ENCODE measurements at places on chromosomes 2 and 18.

DNA sequence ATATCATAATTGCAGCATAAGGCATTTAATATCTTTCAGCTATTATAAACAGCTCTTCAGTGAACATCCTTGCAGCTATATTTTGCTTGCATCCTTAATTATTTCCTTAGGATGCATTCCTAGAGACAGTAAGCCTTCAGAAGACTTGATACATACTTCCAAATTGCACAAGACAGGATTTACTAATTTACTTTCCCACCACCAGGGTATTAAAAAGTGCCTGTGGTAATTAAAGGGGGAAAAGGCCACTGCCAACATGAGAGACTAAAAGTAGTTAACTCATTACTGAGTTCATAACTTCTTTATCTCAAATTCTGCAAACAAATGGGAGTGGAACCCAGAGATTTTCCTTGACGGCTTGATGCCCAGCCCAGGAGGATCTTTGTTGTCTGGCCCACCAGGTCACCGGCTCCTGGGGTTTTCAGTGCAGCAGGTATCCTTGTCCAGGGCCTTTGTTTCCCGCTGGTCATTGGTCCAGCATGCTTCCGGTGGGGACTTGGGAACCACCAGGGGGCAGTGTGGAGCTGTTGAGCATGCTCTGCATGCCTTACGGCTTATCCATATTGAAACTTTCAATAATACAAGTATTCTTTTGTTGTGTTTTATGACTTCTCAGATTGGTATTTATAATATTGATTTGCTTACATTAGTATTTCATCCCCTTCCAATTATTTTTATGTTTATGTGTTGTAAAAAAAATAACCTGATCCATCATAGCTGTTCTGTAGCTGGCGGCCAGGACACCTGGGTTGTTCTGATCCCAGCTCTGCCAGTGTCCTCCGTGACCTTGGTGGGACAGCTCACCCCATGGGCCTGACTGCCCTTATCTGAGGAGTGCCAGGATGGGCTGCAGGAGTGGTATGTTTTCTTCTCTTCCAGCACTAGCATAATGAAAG lies 61.4 kb downstream of the TGOLN2 start:
- DNase-seq = peak; percentile 70

DNA sequence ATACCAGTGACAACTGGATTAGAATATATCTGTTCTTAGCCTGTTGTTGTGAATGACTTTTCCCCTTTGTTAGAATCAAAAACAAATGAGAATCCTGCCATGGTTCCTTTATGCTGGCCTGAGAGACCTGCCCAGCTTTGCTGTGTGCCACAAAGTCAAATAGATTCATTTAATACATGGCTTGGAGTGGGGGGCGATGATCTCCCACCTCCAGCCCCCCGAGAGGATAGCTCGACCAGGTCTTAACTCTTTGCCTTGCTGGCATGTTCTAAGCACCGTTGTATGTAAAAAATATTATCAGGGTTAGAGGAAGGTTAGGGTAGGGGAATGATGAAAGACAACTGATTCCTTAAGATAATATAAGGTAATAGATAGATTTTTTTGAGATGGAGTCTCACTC lies 22.2 kb upstream of the DGKD start:
- no peak for DNase-seq

DNA sequence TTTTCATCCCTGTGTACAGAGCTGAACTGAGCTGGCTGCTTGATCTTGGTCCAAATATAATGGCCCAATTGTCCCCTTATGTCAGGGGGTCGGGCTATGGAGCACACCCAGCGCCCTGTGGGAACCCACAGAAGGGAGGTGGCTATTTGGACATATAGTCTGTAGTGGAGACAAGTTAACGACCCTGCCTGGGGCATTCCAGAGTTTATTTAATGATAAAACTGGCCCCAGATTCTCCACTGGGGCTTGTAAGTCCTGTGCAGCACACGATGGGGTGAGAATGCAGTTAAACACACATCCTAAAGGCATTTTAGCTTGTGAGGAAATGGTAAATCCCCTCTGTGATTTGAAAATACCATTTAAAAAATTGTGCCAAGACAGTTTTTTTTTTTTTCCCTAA lies 72.9 kb downstream of the QPCT start:
- DNase-seq = no peak

DNA sequence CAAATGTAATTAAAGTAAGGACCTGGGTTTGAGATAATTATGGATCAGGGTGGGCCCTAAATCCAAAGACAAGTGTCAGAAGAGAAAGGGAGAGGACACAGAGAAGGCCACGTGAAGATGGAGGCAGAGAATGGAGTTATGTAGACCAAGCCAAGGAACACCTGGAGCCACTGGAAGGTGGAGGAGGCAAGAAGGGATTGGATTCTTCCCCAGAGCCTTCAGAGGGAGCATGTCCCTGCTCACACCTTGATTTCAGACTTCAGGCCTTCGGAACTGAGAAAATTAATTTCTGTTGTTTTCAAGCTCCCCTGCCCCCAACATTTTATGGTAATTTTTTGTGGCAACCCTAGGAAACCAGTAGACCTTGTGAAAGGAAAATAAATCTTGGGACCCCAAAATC lies 19.6 kb downstream of the CAPN14 start:
- no peak for DNase-seq

- DNase-seq = no peak
These were observed 25.0 kb upstream of the PPM1B start for GRCh38 chr2:44143701-44144100.

GRCh38 chr2:157747695-157748370 lies 119.2 kb upstream of the ACVR1C start:
- no peak for DNase-seq

DNA sequence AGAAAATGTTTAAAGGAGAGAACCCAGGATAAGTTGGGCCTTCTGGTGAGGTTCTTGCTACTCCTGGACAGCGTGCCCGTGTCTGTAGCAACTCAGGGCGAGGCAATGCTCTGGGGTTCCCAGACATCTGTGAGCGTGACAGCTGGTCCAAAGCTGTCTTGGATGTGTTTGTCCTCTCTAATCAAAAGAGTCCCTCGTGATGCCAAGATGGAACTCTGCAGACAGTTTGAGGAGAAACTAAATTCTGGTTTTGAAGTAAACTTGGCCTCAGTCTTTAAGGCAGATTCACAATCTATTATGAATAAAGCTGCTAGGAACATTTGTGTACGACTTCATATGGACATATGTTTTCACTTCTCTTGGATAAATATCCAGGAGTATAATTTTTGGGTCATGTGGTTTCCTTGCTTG lies 47.3 kb downstream of the TMEM17 start:
- DNase-seq = no peak

DNA sequence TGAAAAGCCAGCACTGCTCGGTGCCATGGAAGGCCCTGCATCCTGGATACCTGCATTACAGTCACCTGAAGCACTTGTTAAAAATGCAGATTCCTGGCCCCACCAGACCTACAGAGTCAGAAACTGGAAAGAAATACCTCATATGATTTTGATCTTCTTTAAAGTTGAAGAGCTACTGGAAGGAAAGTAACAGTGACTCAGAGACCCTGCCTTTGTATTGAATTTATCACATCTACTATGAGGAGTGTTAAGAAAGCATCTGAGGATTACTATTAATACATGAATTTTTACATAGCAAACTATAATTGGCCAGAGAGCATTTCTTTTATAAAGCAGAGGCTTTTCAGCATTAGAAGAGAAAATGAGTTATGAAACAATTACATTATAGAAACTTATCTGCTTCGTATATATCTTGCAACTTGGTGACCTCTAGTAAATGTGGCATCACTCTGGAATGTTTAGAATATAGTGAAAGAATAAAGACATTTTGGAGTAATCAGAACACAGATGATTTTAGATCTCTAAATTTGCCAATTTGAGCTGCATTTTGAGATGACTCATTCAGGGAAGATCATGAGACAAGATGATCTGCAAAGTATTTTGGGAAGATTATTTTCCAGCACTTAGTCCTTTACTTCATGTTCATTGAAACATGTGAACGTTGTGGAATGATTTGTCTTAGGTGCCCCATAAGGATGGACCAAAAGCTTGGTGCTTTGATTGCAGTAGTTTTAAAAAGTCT lies 12.2 kb downstream of the PTPRM start:
- no peak for DNase-seq
